Fibroblast of skin of right quadriceps (primary cell): ENCODE measurements at places on chromosomes 3 and 15.

- peak; percentile 48 for DNase-seq
These were observed 35.2 kb upstream of the ARL14 start for GRCh38 chr3:160641665-160642309.

- DNase-seq, result peak; percentile 24
These were observed 17.5 kb upstream of the APEH start for GRCh38 chr3:49656541-49657112.

- DNase-seq, result no peak
These were observed 10.5 kb downstream of the WWTR1 start for GRCh38 chr3:149647285-149647684.

GRCh38 chr3:130669740-130670139, 76.9 kb downstream of the PIK3R4 start:
- no peak for DNase-seq

- peak; percentile 24 for DNase-seq
These were observed 510 bp downstream of the ARL14 start for GRCh38 chr3:160677459-160677881.

GRCh38 chr15:39455471-39455991, 125.3 kb upstream of the THBS1 start:
- peak; percentile 95 for DNase-seq

DNA sequence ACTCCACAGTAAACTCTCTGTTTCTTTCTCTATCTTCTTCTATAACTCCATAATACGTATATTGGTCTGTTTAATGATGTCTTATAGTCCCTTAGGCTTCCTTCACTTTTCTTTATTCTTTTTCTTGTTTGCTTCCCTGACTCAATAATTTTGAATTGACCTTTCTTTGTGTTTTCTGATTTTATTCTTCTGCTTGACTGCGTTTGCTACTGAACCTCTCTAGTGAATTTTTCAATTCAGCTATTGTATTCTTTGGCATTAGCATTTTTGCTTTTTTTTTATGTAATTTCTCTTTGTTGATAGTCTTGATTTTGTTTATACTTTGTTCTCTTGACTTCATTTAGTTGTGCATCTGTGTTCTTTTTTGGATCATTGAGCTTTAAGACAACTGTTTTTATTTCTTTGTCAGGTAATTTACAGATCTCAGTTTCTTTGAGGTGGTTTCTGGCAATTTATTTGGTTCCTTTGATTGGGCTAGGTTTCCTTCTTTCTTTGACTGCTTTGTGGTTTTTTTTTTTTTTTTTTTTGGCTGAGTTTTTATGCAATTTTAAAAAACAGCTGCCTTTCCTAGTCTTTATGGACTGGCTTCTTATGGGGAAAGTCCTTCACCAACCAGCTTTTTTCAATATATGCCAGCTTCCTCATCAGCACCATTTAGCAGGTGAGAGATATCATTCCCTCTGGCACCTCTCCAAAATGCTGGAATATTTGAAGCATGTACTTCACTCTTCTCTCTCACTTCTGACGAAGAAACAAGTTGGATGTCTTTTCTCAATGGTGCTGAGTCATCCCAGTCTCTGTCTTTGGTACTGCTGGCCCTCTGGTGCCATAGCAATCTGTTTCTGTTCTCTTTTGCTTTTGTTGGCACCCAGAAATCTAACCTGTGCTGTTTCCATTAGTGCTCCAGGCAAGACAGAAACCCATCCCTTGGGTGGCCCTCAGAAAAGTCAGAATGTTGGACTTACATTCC, 17.6 kb downstream of the RSRC1 start:
- peak; percentile 8 for DNase-seq

GRCh38 chr3:10721101-10721500, 94.9 kb upstream of the SLC6A11 start:
- no peak for DNase-seq
